Esophagus muscularis mucosa (tissue), 4 donors: ENCODE measurements at places on chromosomes 7 and 10.

- DNase-seq, result no peak
These were observed 103.0 kb downstream of the DOCK4 start for GRCh38 chr7:112103246-112103645.

DNA sequence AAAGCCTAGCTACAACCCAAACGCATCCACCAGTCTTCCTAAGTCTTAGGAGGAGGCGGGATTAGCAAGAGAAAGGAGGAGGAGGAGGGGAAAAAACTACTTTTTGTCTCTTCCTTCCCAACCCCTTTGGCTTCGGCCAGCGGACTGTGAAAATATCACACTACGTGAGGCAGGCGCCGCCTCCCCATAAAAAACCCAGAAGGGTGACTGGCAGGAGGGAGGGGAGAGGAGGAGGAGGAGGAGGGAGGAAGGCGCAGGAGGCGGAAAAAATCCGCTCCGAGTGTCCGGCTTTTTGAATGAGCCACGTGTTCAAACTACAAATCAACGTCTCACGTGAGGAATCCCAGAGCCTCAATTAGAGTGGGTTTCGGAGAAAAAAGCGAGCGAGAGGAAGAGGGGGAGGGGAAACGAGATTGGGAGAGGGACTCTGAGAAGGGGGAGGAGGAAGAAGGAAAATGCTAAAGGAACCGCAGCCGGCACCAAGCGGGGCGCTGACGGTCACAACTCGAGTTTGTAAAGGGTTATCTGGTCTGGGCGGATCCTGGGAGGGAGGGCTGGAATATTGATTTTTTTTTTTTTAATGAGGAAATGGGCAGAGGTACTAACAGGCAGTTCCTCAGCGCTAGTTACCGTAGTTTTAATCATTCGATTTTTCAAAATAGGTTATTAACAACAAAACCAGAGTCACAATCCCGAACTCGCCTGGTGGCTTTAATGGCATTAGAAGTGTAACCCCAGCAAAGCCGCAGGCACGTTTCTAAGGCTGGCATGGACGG lies at the start of gene IGF2BP3:
TSS of gene IGF2BP3 (minus strand) at position 162 of the 776 bp plus-strand sequence. CDS start 381 bp downstream, outside the sequence.
- DNase-seq, result peak; percentile 91

- DNase-seq, result no peak
These were observed 68.6 kb downstream of the SLC13A1 start for GRCh38 chr7:123131140-123131539.

DNA sequence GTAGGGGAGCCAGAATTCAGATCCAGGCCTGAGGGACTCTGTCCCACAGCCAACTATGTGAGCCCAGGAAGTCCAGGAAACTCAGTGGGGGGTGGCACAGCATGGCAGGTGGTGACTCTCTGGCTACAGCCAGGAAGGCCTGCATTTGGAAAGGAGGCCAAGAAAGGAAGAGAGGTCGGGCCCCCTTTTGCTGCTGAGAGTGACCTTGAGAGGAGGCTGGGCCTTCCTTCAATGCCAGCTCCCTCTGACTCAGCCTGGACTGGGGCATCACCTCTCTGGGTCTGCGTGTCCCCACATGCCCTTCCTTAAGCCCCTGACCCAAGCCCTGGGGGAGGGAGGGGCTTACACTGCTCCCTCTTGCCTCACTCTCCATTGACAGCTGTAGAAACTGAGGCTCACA lies 6.4 kb upstream of the MYL10 start:
- DNase-seq, result no peak

DNA sequence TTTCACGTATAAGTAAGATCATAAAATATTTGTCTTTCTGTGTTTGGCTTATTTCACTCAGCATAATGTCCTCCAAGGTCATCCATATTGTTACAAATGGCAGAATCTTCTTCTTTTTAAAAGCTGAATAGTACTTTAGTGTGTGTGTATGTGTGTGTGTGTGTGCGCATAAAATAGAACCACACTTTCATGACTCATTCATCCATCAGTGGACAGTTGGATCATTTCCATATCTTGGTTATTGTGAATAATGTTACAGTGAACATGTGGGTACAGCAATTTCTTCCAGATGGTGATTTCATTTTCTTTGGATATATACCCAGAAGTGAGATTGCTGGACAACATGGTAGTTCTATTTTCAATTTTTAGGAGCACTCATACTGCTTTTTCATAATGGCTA lies 622.4 kb downstream of the NRG3 start:
- DNase-seq, result no peak

DNA sequence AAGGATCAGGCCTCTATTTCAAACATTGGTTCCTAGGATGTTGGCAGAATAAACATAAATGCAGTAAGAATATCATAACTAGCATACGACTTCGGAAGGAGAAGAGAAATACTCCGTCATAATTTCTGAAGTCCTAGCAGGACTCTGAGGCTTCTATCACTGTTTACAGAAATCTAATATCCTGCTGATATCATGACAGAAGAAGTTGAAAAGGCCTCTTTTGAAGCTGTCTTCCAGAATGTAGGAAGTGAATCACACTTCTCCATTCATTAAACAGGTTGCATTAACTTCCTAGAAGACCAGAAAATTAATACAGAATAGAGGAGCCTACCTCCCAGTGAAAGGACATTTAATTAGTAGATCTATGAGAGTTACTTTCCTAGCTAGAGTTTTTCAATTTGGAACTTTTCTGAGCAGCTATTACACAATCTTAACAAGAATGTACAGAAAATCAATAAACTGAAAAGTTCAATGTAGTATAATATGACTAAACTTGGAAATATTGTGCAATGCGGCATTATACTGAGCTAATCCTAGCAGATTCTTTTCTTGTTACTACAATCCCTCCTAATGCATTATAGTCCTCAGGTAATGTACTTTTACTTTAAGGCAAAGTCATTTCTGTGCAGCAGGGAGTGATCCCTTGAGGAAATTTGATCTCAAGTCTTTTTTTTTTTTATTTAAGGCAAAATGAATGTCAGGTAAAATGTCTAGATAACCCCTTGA lies 622.6 kb upstream of the CELF2 start:
- DNase-seq, result no peak

DNA sequence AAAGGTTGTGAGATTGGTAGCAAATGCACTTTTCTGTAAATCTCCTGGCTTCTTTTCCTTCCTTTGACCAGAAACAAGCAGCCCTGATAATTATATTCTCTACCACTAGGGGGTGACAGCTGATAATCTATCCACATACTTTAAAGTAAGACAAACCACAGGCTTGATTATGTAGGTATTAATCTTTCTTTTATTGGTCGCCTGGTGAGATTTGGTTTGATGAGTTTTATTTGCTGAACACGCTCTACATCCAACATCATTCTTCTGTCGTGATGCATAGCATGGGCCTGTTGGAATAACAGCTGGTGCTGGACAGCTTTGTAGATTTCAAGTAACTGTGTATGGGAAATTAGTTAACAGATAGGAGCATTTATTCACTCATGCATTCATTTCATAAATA lies 63.5 kb downstream of the ZNF365 start:
- no peak for DNase-seq

DNA sequence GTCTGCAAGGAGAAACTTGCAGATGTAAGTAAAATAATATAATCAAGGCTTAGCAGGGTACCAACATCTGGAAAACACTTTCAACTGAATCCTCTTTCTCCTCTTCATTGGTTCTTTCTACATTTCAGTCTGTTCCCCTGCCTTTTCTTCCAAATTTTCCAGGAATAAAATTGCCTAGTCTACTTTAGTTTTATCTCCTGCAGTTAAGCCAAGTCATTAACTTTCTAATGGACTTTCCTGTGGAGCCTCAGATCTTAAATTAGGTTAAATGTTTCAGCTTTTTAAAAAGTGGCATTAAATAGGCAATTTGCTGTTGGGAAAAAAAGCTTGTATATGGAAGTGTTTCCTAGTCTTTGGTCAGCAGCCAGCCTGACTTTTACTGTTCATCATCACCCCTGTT lies 70.8 kb downstream of the EEPD1 start:
- no peak for DNase-seq

- DNase-seq, result no peak
These were observed 20.0 kb downstream of the VSIR start for GRCh38 chr10:71753091-71753959.

DNA sequence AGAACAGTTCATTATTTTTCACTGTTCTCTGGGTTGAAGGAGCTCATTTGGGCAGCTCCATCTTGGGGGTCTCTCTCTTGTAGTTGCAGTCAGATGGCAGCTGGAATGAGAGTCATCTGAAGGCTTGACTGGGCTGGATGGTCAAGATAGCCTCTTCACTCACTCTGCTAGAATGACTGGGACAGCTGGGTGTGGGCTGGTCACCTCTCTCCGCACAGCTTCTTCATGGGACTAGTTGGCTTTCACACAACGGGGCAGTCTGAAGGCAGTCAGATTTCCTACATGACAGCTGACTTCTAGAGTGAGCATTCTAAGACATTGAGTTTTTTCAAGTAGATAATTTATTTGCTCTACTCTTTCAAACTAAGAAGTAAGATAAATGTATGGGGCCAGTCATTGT lies 13.1 kb downstream of the PLEKHA1 start:
- no peak for DNase-seq

GRCh38 chr10:59388671-59388976 lies 26.3 kb upstream of the FAM13C start:
- no peak for DNase-seq

- DNase-seq, result no peak
These were observed 26.4 kb downstream of the UBTD1 start for GRCh38 chr10:97525086-97525485.

DNA sequence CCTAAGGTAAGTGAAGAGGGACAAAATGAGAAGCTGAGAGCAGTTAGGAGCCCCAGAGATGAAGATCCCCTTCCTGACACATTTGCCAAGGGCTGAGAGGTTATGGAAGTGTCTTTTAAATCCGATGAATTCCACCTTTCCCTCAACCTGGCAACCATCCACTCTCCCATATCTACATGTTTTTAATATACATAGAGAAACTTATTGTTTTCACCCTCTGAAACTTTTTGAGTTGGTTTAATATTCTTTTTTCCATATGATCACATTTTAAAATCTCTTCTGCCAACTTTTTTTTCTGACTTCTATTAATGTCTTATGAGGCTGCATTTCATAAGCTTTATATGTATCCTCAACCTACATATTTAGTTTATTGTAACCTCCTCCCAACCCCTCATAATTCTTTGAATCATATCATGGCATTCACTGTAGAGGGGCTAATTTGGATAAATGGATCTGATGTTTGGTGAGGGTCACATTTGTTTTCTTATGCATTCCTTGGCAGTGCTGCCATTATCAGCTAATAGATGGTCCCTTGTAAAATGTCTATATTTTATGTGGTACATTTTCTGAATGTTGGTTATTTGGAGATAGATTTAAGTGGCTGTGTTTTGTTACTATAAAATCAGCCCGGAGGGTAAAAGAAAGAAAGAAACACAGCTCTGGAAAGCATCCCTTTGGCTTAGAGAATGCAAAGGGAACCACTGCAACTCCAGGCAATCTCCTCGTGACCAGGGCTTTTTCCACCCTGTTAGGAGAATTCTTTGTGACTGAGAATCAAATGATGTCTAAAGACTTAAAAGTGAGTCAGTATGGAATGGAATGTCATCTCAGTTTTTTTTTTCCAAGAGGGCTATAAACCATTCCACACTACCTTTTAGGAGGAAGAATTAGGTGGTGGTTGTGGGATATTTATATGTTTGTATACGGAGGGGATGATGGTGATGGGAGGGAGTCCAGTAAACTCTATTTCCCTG lies 334.4 kb downstream of the SUGCT start:
- DNase-seq, result no peak

GRCh38 chr7:40348126-40348728 lies 213.4 kb downstream of the SUGCT start:
- no peak for DNase-seq

DNA sequence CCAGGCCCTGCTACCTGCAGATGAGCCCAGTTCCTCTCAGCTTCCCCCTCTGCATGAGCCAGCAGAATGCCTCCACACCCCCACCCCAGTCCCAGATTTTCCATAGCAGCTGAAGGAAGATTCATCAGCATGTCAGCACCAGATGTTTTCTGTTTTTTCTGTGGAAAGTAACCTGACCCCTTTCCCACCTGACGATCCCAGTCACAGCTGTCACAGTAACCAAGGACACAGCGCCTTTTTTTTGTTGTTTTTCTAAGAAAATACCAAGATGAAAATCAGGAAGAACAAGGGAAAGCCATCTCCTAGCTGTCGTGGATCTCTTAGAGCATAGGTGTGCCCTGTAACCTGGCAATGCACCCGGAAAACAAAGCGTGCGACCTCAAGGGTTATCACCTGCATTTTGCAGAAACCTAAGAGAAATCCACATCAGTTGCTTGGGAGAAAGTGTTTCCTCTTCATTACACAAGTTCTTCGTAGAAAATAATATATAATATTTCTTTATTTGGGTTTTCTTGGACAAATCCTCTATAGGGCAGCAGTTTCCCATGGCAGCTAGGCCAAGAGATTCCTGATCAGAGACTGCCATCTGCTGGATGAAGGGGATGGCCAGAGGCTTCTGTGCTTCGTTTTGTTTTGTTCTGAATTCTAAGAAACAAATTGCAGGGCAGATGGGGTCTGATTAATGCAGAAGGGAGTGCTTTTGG lies 401.9 kb downstream of the TNS3 start:
- DNase-seq, result no peak

DNA sequence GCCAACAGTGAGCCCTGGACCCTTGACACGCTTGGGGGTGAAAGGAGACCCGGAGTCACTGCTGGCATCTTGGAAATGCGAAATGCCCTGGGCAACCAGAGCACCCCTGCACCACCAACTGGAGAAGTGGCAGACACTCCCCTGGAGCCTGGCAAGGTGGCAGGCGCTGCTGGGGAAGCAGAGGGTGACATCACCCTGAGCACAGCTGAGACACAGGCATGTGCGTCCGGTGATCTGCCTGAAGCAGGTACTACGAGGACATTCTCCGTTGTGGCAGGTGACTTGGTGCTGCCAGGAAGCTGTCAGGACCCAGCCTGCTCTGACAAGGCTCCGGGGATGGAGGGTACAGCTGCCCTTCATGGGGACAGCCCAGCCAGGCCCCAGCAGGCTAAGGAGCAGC lies 98.5 kb downstream of the TACC2 start:
- DNase-seq, result no peak

DNA sequence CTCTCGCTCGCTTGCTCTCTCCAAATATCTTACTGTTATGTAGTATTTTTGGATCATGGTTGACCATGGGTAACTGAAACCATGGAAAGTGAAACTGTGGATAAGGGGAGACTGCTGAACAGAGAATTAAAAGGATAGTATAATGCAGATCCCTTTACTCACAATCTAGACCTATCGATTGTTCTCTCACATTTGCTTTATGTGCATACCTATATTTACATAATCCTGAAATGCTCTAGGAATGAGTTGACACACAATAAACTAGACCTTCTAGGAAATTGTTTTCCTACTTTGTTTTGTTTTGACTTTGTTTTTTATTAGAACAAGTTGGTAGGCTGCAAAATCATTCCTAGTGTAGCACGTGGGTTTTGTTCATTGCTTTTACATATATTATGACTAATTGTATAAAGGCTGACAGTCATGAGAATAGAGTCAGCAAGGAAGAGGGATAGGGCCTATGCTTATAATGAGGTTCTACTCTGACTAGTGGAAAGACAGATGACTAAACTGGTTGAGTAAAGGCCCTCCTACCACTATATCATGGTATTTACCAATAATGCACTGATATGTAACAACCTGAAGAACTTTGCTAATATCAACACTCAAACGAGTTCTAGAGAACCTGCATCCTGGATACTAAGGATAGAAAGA lies 175.3 kb upstream of the TARP start:
- DNase-seq, result no peak
